ENCODE measurements at places on chromosomes 12 and 14.

- no peak for DNase-seq
These were observed 558.8 kb upstream of the FBXO33 start for GRCh38 chr14:39991041-39991440.

DNA sequence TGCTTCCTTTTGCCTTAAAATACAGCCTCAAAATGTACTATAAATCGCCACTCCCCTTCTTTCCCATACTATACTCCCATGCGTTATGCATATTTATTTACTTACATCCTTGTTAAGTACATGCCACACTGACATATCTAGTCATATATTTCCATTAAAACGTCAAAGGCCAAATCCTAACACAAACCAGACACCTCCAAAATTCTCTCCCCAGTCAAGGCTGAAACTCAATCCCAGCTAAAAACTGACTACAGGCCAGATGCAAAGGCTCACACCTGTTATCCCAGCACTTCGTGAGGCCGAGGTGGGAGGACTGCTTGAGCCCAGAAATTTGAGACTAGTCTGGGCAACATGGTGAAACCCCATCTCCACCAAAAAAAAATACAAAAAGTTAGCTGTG is 5.7 kb upstream of the CAND1 start:
- DNase-seq: no peak

DNA sequence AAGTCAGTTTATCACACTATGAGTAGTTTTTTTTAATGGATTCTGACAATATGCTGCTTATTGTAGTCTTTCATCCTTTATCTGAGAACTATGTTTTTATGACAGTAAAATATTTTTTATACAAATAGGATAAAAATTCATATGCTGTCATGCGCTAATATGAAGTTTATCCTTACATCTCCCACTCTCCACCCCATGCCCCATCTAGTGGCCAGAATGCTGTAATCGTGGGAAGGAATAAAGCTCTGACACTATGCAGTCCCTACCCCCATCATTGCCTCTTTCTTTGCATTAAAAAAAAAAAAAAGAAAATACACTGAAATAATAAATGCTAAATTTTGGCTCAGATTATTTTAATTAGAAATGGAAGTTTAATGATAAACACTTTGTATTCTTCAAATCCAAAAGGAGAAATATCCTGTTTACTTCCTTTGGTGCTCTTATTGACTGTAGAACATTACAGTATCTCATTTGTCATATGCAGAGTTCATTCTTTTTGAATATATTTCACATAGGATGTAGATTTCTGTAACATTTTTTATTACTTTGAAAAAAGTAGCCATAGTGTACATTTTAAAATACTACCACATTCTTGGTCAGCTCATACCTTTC is 145.9 kb upstream of the SLCO1C1 start:
- DNase-seq: no peak

GRCh38 chr12:33944703-33945437 is 77.4 kb upstream of the ALG10 start:
- no peak for DNase-seq

DNA sequence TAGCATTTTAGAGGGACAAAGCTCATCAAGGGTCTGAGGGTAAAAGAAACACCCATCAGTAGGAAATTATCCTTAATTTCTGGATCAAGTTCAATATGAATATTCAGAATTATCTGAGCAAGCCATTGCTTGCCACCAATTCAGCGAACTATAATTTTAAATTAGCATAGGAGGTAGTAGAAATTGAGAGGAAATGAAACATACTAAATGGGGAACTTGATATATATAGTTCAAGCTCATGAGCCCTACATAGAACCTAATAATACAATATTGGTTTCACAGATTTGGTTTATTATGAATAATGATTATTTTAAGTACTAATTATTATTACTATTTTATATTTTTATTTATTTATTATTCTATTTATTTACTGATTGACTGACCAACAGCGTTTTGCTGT is 42.1 kb upstream of the GXYLT1 start:
- no peak for DNase-seq

DNA sequence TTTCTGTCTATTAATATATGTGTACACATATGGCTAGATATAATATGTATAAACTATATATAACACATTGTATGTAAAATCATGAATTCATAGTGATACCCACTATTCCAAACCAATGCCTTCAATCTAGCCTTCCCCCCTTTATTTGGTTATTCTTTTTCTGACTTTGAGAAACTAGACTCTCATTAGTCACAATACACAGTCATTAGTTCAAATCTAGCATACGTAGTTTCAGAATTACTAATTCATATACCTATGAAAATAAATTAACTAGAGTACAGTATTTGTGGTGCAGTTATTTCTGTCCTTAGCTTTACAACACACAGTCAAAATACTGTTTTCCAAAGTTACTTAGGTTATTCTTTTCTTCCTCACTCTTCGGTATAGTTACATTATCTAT is 268.2 kb downstream of the DPF3 start:
- DNase-seq: no peak

- no peak for DNase-seq
These were observed 80.4 kb upstream of the CLEC14A start for GRCh38 chr14:38336298-38336697.

DNA sequence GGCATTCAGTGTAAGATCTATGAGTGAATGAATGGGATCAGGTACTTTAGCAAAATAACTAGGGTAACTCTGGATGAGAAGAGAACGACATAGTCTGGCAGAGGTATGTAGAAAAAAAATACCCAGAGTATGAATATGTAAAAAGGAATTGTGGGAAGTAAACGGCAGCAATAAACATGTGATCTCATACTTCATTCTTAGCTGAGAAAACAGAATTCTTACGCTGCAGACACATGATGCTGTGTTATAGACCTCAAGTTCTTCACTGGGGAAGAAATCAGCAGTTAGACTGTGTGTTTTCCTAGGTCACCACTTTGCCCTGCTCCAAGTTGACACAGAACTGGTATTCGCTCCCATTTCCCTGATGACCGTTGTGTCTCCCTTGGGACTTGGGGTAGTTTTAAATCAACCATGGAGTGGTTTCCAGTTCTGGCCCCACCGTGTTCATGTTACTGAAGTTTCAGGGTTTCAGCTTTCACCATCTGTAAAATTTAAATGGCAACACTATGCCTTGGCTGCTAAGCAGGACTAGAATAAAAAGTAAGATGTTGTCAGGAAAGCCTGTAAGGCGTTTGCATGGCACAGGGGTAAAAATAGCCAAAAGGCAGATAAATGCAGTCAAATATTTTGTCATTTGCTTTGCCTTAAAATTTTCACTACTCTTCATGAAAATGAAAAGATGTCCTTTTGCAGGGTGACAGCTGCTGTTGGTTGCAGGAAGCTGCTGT is 223.7 kb downstream of the PELI2 start:
- no peak for DNase-seq

- no peak for DNase-seq
These were observed 25.2 kb downstream of the G2E3 start for GRCh38 chr14:30584058-30584630.

DNA sequence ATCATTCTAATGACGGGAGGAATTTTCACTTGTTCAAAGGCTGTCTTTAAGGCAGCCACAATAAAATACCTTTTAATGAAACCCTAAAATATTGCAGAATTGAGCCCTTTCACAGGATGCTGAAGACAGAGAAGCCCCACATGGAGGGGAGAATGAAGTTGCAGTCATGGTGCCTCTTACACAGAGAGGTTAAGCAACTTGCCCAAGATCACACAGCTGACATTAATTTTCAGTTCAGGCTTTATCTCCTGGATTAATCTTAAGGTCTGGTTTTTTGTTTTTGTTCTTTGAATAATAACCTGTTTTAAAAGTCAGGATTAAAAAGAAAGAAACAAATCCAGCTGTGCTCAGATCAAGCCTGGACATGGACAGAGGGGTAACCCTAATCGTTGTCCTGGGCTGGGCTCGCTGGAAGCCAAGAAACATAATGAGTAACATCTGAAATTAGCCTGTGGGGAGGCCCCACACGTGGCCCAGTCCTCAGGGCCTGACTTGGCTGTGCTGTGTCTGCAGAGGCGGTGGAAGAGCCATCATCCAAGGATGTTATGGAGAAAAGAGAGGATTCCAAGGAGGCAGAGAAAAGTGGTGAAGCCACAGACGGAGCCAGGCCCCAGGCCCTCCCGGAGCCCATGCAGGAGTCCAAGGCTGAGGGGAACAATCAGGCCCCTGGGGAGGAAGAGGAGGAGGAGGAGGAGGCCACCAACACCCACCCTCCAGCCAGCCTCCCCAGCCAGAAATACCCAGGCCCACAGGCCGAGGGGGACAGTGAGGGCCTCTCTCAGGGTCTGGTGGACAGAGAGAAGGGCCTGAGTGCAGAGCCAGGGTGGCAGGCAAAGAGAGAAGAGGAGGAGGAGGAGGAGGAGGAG is 8.0 kb downstream of the CHGA start:
- DNase-seq: no peak

DNA sequence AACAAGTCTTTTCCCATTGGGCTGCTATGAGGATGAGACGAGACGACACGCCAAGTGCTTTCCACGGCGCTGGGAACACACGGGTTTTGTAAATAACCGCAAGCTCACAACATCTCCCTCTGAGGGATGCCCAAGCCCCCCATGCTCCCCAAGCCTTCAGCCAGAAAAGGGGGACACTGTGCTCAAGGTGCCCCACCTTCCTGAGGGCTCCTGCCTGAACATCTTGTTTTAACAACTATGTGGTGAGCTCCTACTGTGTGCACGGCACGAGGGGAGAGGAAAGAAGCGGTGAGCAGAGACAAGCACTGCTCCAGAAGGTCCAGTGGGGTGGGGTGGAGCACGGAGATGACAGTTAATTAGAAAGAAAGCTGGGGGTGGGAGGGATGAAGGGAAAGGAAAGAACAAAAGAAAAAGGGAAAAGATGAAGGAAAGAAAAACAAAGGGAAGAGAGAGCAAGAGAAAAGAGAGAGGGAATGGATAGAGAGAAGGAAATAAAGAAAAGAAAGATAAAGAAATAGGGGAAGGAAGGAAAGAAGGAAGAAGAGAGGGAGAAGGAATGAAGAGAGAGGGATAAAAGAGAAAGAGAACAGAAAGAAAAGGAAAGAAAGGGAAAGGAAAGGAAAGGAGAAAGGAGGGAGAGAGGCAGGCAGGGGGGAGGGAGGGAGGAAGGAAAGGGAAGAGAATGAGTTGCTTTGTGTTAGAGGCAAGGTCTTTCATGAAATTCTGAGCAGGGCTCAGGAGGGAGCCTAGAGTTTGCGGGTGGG is 56.8 kb downstream of the SLC15A4 start:
- no peak for DNase-seq

DNA sequence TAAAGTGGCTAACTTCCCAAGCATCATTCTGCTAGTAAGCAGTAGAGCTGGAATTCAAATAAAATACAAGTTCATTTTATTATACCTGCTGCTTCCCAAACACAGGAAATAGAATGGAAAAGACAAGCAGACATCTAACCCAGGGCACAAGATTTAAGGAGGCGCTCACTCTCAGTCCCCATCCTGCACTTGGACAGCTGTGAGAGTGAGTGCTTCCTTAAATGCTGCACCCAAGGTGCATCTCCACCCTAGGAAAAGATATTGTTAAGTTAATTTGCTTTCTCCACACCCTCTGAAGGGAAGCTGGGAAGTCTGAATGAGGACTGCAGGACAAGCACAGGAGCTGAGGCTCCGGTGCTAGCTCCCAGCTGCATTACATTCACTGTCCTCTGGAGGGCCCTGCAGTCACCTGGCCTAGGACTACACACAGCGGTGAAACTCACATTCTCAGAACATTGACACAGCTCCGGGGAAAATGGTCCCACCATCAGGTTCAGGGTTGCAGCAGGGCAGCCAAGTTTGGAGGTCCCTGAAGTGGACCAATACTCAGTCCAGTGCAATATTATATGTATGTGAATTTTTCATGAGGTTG is 14.2 kb downstream of the HEBP1 start:
- no peak for DNase-seq

- DNase-seq: no peak
These were observed 91.4 kb downstream of the SUDS3 start for GRCh38 chr12:118467641-118468305.

DNA sequence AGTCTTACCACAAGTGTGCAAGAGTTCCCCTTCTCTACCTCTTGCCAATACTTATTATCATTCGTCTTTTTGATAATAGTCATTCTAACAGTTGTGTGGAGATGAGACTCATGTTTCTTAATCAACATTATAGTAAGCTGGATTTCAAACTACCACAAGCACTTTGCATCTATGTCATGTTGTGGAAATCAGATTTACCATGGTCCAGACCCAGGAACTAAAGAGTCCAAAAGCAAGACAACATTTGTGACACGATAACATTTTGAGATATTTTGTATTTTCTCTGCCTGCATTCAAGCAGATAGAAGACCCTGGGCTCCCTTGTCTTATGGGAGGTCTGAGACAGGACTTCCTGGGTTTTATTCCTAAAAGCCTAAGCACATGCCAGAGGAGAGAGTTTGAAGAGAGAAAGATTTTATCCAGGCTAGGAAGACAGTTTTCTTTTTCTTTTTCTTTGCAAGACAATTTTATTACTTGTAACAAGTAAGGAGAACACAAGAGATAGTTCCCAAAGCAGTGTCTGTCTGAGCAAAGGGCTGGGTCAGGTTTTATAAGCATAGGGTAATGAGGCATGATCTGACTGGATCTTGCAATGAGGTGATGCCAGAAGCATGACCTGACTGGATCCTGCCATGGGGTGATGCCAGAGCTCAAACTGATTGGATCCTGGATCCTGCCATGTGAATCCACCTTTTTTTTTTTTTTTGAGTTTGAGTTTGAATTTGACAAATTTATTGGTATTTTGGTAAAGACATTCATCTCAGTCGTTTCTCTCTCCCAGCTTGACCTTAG is 180.5 kb upstream of the HMGA2 start:
- DNase-seq: no peak

GRCh38 chr14:83164591-83164990 is 1630.9 kb upstream of the SEL1L start:
- no peak for DNase-seq

DNA sequence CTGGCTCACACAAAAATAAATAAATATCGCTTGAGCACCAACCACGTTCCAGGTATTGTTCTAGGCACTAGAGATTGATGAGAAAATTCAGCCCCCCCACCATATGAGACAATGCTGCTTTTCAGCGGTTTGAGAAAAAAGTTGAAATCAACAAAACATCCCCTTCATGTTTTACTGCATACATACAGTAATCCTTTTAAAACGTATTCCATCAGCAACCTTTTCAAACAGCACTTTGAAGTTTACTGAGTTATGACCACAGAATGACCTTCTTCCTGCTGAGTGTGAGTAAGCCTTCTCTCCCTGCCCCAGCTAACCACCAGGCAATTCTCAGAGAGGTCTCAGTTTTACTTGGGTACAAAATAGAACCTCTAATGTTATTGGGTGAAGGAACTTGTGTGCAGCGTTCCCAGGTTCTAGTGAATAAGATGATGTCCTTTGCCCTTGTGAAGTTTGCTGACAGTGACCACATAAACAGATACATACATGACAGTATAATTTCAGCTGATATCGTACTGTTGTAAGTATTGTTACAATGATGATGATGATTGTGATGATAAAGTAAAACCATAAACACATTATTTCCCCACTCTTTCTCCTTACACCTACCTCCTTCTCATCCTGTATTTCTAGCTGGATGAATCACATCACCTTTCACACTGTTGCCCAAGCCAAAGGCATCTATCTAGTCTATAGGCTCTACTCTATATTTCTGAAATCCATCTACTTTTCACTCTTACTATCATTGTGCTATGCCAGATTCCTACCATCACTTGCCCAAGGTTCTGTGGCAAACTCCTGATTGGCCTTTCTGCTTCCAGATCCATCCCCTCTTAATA is 124.4 kb upstream of the KRR1 start:
- DNase-seq: no peak

- no peak for DNase-seq
These were observed 991 bp upstream of the RCOR1 start for GRCh38 chr14:102591372-102591943.

Measured in GOT3 (cell line).